ENCODE measurements at places on chromosomes 7 and 10.
A peak's percentile ranks its signal among the peaks of the same experiment; 100 is the strongest.

GRCh38 chr10:63384001-63384400 is 81.8 kb downstream of the JMJD1C start:
- DNase-seq = no peak

- no peak for DNase-seq
Observed at GRCh38 chr7:149494738-149495368, 2.8 kb downstream of the ZNF746 start.

DNA sequence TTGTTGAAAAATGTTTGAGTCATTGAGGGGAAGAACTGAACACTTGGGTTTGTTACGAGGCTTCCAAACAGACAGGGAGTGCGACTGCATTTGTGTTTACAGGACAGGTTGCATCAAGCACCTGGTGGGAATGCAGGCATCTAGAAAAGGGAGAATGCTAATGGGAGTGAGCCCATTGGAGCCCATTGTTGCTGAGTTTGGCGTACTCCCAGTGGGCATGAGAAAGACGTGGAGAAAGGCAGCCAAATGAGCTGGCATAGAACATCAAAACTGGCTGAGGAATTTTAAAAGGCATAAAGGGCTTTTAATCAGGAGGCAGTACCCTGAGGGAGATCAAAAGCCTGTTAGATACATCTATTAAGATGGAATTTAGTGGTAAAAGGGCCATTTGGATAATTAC is 171.6 kb upstream of the NPSR1 start:
- DNase-seq = no peak

DNA sequence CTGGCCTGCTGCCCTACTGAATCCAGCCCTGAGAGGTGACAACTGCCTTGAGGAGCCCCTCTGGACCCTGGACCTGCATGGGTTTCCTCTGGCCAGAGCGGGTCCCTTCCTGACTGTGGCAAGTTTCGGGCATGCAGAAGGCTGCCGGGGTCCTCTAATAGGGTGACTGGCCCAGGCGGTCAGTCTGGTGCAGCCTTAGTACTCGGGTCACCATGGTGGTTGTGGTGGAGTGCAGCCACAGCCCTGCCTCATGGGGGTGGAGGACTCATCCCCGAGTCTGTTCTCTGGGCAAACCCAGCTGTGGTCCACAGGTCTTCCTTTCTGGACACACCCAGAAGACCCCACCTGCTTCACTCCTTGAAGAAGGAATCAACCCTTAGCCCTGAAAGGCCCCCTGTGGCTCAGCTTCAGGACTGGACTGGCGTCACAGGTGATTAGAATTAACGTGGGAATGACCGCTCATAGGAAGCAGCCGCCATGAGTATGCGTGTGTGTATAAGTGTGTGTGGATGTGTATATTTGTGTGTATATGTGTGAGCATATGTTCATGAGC is 28.7 kb downstream of the RAMP3 start:
- no peak for DNase-seq

GRCh38 chr10:31145986-31146385 is 114.3 kb upstream of the ZNF438 start:
- DNase-seq = no peak

GRCh38 chr7:2736411-2736914 is 48.5 kb downstream of the AMZ1 start:
- DNase-seq = no peak

DNA sequence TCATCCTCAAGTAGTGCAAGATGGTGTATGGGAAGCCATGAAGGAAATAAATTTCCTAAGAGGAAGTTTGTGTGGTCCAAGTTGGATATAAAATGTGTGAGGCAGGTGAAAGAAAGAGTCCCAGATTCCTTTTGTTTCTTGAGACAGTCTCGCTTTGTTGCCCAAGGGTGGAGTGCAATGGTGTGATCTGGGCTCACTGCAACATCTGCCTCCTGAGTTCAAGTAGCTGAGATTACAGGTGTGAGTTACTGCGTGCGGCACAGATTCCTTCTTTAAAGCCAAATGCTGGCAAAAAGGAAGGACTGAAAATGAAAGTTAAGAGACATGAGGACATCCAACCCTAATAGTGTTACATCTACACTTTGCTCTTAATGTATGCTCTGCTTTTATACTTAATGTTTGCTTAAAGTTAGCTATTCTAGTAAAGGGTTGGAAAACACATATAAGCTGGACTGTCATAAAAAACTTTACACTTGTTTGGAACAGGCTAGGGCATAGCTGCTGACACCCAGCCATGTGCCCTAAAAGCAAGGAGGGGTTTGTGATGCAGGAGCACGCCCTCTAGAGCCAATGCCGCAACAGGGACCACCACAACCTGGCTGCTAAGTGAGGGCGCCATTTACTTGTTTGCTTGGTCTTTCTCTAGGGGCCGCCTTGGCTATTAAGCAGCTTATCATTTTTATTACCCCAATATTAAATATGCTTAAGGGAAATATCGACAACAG is 34.5 kb downstream of the CLEC2L start:
- DNase-seq = no peak

DNA sequence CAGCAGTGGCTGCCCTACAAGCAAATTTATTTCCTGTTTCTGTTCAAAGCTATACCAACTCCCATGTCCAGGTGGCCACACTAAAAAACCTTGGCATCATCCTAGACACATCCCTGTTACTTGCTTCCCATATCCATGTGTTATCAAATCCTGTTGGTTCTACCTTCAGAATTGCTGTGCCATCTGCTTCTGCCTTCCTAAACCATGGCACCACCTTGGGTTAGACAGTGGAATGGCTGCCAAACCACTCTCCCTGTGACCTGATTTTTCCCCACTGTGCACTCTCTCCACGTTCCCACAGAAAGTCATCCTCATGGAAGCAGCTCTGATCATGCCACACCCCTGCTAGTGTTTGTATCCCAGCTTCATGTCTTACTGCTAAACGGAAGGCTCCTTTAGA is 697.6 kb upstream of the GALNT17 start:
- no peak for DNase-seq

GRCh38 chr7:36281945-36282717 is 107.5 kb upstream of the ANLN start:
- no peak for DNase-seq

- DNase-seq = no peak
Observed at GRCh38 chr7:38842746-38843145, 66.2 kb downstream of the VPS41 start.

- DNase-seq = peak; percentile 65
Observed at GRCh38 chr7:27375958-27376357, 133.4 kb downstream of the EVX1 start.

DNA sequence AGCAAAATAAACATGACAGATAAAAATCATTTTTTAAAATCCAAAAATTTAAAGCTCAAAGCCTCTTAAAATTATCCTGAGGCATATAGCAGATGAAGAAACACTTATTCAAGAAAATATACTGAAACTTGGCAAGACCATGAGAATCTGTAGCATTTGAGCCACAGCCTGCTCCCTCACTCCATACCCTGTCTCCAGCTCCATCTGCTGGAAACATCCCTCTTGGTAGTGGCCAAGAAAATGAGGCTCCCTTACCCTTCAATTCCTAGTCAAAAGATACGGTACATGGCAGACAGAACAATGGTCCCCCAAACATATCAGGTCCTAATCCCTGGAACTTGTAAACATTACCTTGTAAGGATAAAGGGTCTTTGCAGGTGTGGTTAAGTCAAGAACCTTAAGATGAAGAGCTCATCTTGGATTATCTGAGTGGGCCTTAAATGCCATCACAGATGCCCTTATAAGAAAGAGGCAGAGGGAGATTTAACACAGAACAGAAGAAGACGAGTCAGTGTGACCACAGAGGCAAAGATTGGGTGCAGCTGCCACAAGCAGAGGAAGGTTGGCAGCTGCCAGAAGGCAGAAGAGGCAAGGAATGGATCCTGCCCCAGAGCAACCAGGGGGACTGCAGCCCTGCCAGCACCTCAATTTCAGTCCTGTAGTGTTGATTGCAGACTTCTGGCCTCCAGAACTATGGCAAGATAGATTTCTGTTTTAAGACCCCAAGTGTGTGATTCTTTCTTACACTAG is 149.4 kb downstream of the ZNF248 start:
- no peak for DNase-seq

- peak; percentile 88 for DNase-seq
Observed at GRCh38 chr10:119028900-119029612, 458 bp upstream of the NANOS1 start.

DNA sequence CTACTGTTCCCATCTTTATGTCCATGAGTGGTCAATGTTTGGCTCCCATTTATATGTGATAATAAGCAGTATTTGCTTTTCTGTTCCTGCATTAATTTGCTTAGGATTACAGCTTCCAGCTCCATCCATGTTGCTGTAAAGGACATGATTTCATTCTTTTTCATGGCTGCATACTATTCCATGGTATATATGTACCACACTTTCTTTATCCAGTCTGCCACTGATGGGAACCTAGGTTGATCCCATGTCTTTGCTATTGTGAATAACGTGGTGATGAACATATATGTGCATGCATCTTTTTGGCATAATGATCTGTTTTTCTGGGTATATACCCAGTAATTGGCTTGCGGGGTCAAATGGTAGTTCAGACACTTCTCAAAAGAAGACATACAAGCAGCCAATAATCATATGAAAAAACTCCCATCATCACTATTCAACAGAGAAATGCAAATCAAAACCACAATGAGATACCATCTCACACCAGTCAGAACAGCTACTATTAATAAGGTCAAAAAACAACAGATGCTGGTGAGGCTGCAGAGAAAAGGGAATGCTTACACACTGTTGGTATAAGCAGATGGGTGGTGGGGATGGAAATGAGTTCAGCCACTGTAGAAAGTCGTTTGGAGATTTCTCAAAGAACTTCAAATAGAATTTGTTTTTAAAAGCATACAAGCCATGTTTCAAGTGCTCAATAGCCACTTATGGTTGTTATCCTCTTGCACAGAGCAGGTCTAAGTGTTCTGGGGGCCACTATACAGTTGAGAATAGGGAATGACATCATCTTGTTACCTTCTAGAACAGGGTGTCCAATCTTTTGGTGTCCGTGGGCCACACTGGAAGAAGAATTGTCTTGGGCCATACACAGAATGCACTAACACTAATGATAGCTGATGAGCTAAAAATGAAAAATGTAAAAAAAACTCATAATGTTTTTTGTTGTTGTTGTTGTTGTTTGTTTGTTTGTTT is 23.2 kb upstream of the SDK1 start:
- no peak for DNase-seq

- no peak for DNase-seq
Observed at GRCh38 chr10:121792198-121792597, 135.6 kb downstream of the ATE1 start.

GRCh38 chr7:26958834-26959233 is 94.4 kb upstream of the SKAP2 start:
- no peak for DNase-seq

GRCh38 chr7:92325858-92326257 is 80.1 kb downstream of the ANKIB1 start:
- no peak for DNase-seq

- DNase-seq = no peak
Observed at GRCh38 chr10:82452046-82452445, 577.1 kb downstream of the NRG3 start.

DNA sequence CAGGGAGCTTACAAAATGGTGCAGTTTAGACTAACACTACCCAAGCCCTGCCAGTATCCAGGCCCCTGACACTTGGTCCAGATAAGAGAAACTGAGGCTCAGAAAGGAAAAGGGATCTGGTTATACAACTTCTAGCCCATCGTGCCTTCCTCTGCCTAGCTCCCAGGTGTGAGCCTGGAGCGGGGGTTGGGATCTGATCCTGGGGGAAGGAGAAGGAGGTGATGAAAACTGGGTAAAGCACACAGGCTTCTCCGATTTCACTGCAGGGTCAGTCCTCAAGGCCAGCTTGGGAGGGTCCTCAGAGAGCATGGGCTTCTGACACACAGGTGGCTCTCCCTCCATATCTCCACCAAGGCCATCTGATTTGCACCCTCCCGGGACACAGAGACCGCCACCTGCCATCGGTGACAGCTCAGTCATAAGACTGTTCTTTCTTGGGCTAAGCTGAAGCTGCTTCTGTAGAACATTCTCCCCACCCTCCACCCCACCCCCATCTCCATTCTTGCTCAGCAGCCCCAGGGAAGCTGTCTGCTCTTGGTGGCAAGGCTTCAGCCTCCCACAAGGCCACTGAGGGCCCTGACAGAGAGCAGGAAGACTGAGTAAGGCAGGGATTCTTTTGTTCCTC is 16.4 kb downstream of the SRRM3 start:
- DNase-seq = no peak

DNA sequence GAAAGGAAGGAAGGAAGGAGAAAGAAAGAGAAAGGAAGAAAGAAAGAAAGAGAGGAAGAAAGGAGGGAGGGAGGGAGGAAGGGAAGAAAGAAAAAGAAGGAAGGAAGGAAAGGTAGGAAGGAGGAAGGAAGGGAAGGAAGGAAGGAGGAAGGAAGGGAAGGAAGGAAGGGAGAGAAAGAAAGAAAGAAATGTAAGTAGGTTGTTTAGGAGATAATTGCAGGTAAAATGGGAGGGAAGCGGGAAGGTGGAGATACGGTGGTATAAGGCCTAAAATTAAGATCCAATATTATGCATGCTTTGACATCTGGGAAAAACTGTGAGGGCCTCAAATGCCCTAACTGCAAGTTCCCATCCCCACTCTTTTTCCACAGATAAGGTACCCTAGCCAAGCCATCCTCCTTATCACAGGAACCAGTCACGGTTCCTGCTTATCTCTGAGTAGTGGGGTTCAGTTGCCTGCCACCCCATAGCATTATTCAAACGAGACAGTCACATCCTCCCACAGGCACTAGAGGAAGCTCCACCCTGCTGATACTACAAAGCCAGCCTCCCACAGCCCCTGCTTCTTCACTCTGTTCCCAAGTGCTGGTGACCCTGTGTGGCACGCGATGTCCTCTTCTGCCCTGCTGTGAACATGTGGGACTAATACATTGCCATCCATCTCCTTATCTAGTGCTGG is 28.7 kb downstream of the ST8SIA6 start:
- DNase-seq = no peak

- no peak for DNase-seq
Observed at GRCh38 chr7:114468844-114469243, 54.2 kb downstream of the FOXP2 start.

- no peak for DNase-seq
Observed at GRCh38 chr7:13110107-13110506, 422.7 kb downstream of the ARL4A start.

DNA sequence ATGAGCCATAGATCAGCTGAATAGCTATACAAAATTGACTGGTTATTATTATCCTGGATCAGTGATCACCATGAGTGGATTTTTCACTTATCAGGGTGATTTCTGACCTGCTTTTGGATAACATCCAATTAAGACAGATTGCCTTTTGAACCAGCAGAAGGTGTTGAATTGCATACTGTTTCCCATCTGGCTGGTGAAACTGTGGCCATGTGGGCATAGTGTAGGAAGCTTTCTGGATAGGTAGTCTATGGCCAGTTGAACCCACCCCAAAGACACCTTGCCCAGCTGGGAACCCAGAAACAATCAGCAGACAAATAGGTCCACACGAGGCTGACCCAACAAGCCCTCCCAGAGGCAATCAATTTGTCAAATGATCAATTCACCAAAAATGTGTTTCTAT is 29.3 kb downstream of the DNAJC12 start:
- DNase-seq = no peak

DNA sequence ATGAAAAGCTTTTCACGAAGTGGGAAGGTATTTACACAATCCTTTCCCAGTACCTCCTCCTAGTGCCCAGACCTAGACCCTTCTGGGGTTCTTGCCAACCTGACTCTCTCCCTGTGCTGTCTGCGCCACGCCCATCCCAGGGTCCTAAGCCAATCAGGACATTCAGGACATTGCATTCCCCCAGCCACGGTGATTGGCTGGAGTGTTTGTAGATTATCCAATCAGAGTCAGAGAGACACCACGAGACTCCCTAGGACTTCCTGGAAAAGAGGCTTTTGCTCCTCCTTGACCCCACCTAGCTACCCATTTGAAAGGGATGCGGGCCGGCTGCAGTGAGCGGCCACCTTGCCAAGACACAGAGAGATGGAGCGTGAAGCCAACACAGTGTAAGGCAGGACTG is 3.5 kb upstream of the GDF2 start:
- no peak for DNase-seq
